ENCODE measurements at places on chromosomes 2 and 18.

DNA sequence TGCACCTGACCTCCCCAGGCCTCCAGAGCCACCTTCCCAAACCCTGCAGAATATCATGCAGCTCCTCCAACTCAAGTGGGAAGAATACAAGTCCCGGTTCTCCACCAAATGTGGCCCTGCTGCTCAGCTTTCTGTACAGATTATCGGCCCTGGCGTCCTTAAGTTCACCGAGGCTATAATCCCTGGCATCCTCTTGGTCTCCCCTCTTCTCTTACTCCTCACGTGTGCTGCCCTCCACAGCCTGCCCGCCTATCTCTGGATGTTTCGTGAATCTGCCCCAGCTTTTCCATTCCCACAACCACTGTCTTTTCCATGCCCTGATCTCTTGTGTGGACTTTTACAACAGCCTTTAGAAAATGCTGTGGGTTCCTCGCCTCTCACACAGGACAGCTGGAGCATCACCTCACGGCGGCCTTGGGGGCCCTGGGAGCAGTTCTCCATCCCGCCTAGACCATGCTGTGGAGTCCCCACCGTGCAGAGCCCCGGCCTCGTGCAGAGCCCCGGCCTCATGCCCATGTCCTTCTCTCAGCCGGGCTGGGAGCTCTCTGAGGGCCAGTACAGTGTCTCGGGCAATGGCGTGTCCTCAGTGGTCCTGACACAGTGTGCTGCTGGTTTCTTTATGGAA, 170.3 kb upstream of the PXDN start:
- no peaks in the 10 kb centered on the region for H3K4me1 ChIP-seq
- no peak overlapping the region for H3K4me3 ChIP-seq
- H3K27ac ChIP-seq, result no peak overlapping the region
- H3K27me3 ChIP-seq, result peaks cover 10% of the 10 kb centered on the region
- DNase-seq, result no peak
- no peaks in the 10 kb centered on the region for H3K36me3 ChIP-seq

- no peaks in the 10 kb centered on the region for H3K4me1 ChIP-seq
- no peak overlapping the region for H3K27ac ChIP-seq
- no peaks in the 10 kb centered on the region for H3K36me3 ChIP-seq
- H3K4me3 ChIP-seq, result no peak overlapping the region
Measured at GRCh38 chr18:32968248-32968647, 195.4 kb upstream of the KLHL14 start.

DNA sequence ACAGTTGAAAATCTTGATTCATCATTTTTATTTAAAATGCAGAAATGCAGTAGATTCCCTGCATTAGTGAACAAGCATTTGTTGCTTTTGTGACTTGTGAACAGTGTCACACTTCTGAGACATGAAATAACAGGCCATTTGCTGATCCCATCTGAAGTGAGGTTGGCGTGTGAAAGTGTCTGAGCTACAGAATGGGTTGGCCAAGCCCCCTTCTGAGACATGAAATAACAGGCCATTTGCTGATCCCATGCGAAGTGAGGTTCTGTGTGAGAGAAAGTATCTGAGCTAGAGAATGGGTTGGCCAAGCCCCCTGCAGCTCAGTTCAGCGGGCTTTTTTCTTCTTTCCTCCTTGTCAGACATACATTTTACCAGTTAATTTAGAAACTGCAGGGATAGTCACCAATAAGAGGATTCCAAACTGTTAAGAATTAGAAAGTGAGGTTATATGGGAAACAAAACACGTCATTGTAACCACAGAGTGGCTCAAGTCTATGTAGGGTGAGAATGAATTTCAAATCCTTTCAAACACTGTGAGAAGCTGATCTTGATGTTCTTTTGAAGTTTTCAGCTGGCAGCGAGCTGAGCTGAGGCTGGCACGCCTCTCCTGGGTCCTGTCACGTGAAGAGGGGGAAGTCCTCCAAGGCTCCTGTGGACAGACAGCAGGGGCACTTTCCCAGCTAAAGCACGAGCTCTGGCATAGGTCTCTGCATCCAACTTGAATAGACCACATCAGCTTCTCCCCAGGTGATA, 339.2 kb upstream of the SALL3 start:
- H3K4me3 ChIP-seq, result no peak overlapping the region
- peaks cover 21% of the 10 kb centered on the region for H3K27me3 ChIP-seq
- H3K4me1 ChIP-seq, result no peaks in the 10 kb centered on the region
- H3K27ac ChIP-seq, result no peak overlapping the region
- H3K36me3 ChIP-seq, result no peaks in the 10 kb centered on the region
- DNase-seq, result no peak

DNA sequence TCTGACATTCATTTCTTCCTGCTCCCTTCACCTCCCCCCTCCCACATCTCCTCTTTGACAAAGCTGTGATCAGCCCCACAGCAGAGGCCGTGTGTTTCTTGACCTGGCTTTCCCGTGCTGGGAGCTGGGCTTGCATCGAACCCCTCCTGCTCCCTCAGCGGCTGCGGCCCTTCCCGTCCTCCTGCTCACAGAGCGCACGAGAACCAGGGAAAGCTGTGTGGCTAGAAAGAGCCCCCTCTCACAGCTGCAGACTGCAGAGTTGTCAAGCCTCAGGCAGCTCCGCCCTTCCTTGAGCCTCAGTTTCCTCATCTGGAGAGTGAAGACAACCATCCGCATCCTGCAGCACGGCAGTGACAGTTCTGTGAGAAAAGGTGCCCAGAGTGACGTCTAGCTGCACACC, 65.7 kb upstream of the GLI2 start:
- H3K27ac ChIP-seq, result no peak overlapping the region
- H3K36me3 ChIP-seq, result no peaks in the 10 kb centered on the region
- H3K4me1 ChIP-seq, result no peaks in the 10 kb centered on the region
- H3K27me3 ChIP-seq, result no peaks in the 10 kb centered on the region

DNA sequence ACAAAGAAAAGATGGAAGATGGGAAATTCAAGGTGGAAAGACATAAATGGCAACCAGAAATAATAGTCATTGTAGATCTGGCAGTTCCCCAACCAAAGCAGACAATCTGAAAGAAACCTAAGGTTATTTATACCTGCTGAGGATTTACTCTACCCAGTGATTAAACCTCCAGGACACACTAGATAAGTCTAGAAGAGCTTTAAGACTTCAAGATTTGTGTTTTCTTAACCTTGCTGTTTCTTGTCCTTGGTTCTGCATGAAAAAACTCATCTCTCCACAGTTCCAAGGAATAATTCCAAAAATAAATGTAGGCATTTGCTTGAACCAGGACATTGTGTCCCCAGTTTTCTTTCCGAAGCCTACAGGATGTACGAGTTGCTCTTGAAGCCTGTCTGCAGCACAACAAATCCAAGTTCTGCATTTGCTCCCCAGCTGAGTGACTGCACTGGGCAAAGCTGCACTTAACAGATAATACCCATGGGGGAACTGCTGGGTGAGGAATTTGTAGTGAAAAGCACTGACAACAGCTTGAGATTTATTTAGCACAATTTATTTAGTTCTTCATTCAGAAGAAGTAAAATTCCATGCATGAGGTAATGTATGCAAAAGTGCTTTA, 19.8 kb downstream of the DTNA start:
- no peak overlapping the region for H3K27ac ChIP-seq
- no peaks in the 10 kb centered on the region for H3K36me3 ChIP-seq
- H3K4me1 ChIP-seq, result no peaks in the 10 kb centered on the region
- DNase-seq, result no peak
- no peaks in the 10 kb centered on the region for H3K27me3 ChIP-seq
- no peak overlapping the region for H3K4me3 ChIP-seq

GRCh38 chr18:73232933-73233332, 365.1 kb upstream of the NETO1 start:
- H3K4me3 ChIP-seq, result no peak overlapping the region
- H3K27ac ChIP-seq, result no peak overlapping the region
- H3K4me1 ChIP-seq, result no peaks in the 10 kb centered on the region
- H3K36me3 ChIP-seq, result no peaks in the 10 kb centered on the region
- no peak for DNase-seq
- H3K27me3 ChIP-seq, result no peaks in the 10 kb centered on the region

DNA sequence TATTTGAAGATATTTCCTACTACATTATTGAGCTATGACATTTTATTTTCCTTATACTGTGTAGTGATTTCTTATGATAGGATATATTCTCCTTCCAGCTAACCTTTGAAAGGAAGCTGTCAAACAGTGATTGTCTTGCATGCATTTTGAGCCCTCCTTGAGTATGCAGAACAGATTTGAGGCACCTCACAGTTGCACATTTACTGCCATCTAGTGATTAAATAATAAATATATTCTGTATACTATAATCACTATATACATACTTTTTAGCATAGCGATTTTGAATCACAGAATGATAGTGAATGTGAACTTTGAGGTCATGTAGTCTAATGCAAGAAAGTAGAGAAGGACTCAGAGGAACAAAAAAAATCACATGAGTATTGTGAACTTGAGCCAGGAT, 268.4 kb upstream of the CDH19 start:
- H3K4me3 ChIP-seq, result no peak overlapping the region
- DNase-seq, result no peak
- H3K27ac ChIP-seq, result no peak overlapping the region
- no peaks in the 10 kb centered on the region for H3K36me3 ChIP-seq
